WTC11 (cell line): ENCODE measurements at places on chromosomes 3 and 15.

GRCh38 chr15:80835336-80835735, 56.2 kb downstream of the CEMIP start:
- DNase-seq, result peak; percentile 45

- no peak for DNase-seq
Observed at GRCh38 chr3:175746308-175746707, 887.2 kb downstream of the NAALADL2 start.

DNA sequence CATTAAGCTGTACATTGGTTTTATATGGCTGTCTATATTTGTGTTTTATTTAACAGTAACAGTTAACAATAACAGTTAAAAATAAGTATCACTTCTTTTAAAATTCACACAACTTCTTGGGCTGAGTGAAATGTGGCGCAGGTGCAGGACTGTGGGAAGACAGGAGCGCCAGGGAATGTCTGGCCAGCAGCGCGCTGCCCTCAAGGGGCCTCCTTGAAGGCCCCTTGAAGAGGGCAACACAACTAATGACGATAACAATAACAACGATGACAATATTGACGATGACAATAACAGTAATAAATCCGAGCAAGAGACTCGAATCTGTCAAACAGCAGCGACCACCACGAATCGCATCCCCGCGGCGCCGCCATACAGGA, 411 bp upstream of the PPP2R3A start:
- no peak for DNase-seq

DNA sequence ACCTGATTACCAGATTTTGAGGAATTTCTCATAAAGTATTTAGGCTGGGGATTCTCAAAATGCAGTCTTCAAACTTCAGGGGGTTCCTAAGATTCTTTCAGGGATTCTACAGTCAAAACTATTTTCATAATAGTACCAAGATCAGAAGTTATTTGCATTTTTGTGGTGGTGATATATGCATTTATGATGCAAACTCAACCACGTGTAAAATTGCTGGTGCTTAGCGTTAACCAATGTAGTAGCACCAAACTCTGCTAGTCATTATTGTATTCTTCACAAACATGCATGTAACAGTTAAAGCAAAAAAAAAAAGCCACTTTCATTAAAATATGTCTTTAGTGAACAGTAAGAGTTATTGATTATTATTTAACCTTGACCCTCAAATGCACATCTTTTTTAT, 274.9 kb upstream of the DNAJC19 start:
- DNase-seq, result no peak

- no peak for DNase-seq
Observed at GRCh38 chr3:72279631-72280041, 494.7 kb upstream of the PROK2 start.
